ENCODE measurements at places on chromosomes 1 and 21. TPM values are rescaled to one million over a fixed set of nuclear protein-coding genes. Genes with fewer than 3 reads are reported as not detected.

GRCh38 chr1:59997479-59998115 is 71.0 kb upstream of the CYP2J2 start:
- H3K4me3 ChIP-seq, result no peak overlapping the region
- no peak overlapping the region for H3K27ac ChIP-seq
- no peak for DNase-seq
- no peaks in the 10 kb centered on the region for H3K27me3 ChIP-seq
- H3K36me3 ChIP-seq, result no peaks in the 10 kb centered on the region

DNA sequence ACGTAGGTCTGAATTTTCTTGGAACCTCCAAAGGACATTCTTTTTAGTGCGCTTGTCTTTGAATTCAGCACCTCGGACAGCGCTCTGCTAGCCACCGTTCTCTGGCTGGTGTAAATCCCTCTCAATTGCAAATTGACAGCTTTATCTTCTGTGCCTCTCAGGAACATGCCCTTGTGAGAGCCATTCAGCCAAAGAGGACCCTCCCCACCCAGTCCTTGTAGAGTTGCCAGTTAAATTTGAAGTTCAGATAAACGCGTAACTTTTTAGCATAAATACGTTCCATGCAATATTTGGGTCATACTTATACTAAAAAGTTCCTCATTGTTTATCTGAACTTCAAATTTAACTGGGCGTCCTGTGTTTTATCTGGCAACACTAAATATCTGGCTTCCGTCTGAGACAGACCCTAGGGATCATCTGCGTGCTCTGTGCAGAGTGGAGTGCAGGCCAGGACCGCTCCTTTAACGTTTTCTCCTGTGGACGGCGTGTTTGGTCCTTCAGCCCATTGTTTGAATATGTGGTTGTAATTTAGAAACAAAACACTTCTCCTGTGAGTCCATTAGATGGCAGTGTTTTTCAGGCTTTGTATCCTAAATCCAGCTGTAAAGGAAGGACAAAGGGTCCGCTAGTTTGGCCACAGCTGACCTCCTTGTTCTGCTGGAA is 7.0 kb downstream of the KCNAB2 start:
- H3K27me3 ChIP-seq, result no peaks in the 10 kb centered on the region
- no peak overlapping the region for H3K27ac ChIP-seq
- H3K36me3 ChIP-seq, result no peaks in the 10 kb centered on the region
- H3K4me3 ChIP-seq, result no peak overlapping the region
- peak; percentile 84 for DNase-seq
- peaks cover 6% of the 10 kb centered on the region for H3K4me1 ChIP-seq

- H3K4me1 ChIP-seq, result no peaks in the 10 kb centered on the region
- H3K4me3 ChIP-seq, result no peak overlapping the region
- H3K36me3 ChIP-seq, result no peaks in the 10 kb centered on the region
- H3K27me3 ChIP-seq, result no peaks in the 10 kb centered on the region
- no peak for DNase-seq
Measured at GRCh38 chr1:100164702-100165101, 13.4 kb downstream of the LRRC39 start.

DNA sequence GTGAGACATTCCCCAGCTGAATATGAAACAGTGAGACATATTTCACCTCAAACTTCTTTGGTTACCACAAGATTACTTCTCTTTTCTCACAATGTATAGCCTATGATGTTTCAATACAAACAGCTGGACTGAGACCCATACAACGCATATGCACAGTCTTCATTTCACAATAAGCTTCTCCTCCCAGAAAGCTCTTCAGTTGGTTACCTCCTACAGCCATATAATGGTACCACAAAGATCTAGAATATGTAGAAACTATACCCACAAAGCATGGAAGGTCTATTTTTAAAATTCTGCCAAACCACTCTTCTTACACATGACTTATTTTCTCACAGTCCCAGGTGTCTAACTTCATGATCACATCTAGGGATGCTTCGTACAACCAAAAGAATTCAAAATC is 70.8 kb downstream of the JAK1 start:
- H3K27ac ChIP-seq, result no peak overlapping the region
- no peak for DNase-seq
- H3K36me3 ChIP-seq, result no peaks in the 10 kb centered on the region

DNA sequence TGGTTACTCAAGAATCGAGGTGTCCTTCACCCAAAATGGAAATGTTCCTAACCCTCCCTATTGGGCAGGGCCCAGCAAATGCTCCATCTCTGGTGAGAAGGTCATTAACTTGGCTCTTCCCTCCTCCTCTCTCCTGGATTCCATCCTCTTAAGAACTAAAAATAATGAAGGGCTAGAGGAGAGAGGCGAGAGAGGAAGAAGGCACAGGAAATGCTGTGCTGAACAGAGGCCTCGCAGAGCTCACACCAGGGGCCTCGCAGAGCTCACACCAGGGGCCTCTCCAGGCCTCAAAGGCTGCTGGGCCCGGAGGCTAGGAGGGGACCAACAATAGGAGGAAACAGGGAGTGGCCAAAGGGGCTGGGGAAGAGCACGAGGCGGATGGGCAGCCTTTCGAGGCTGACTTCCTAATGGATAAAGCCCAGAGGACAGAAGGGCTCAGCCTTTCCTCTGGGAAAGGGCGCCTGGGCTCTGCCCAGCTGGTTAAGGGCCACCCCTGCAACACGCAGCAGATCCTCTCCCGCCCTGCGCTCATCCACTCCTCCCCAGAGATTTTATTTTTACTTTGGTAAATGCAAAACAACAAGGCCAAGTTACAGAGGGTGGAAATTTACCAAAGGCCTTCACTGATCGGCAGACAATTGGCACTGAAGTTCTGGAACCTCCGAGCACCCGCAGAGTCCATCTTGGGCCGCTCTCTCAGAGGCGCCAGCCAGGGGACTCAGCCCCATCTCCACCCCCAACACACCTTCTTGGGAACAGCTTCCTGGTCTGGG is 78.5 kb downstream of the ITPKB start:
- peak overlapping the region; percentile 66 for H3K27ac ChIP-seq
- no peak overlapping the region for H3K4me3 ChIP-seq
- no peak for DNase-seq
- no peaks in the 10 kb centered on the region for H3K27me3 ChIP-seq
- H3K36me3 ChIP-seq, result no peaks in the 10 kb centered on the region

DNA sequence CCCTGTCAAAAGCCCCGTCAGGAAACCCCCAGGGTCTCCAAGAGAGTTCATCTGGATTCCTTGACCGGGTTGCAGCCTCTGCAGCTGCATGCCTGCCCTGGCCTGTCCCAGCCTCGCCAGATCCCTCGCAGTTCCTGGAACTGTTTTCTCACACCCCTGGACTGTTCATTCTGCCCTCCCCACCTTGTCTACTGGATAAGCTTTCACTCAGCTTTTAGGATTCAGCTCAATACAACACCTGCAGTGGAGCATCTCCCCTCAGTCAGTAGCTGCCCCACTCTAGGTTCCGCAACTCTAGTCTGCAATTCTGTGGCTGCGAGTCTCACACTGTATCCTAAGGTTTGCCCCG is 67.2 kb downstream of the FAM163A start:
- no peak for DNase-seq
- no peaks in the 10 kb centered on the region for H3K36me3 ChIP-seq
- no peak overlapping the region for H3K4me3 ChIP-seq
- H3K27me3 ChIP-seq, result no peaks in the 10 kb centered on the region
- H3K4me1 ChIP-seq, result peaks cover 9% of the 10 kb centered on the region
- H3K27ac ChIP-seq, result no peak overlapping the region

DNA sequence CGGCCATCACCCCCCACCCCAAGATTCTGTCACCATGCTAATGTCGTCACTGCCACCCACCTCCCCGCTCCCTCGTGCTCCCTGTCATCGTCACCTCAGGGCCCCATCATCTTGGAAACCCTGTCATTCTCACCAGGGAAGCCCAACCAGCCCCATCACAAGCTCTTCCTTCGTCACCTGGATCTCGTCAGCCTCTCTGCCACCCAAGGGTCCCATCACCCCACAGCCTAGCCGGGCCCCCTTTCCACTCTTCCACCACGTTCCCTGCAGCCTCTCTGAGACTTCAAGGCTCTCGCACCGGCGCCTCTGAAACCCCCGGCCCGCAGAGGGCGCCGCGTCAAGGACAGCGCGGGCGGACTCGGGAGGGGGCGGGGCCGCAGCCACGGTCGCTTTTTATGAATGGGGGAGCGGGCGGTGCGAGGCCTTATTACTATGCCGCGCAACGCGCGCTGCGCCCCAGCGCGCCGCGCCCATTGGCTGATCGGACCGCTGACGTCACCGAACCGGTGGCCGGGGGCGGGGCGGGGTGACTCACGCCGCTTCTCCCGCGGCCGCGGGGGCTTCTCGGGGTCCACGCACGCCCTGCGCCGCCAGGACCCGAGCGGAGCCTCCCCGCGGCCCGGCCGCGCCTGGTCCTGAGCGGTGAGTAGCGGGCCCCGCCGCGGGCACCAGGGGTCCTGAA is at the start of gene GPR3:
TSS of gene GPR3 (plus strand) at position 527 of the 682 bp plus-strand sequence. CDS start 1,177 bp downstream, outside the sequence.
- H3K4me3 ChIP-seq, result peak within 1 kb of the TSS; percentile 57
- no peak within 1 kb of the TSS for H3K27ac ChIP-seq
- DNase-seq, result peak; percentile 90
- no peaks in the 10 kb centered on the region for H3K36me3 ChIP-seq
- H3K27me3 ChIP-seq, result no peaks in the 10 kb centered on the region

- H3K27me3 ChIP-seq, result no peaks in the 10 kb centered on the region
- no peak overlapping the region for H3K27ac ChIP-seq
- DNase-seq, result no peak
- no peak overlapping the region for H3K4me3 ChIP-seq
Measured at GRCh38 chr1:153447498-153448170, 12.8 kb downstream of the S100A7 start.

DNA sequence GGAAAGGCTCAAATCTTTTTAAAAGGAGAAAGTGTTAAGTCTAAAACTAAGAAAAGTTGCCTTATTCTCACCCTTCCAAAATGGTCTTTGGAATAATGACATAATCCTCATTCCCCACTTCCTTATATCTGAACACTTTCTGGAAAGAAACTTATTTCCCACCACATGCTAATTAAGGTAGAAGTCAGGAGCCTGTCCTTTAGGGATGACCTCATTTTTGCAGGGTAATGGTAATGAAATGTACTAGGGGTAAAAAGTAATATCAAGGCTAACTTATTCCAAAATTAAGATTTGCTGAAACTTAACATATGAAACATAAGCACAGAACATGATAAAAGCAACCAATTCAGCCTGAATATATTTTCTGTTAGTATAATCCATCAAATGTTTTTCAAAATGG is 29.4 kb upstream of the C1orf185 start:
- DNase-seq, result no peak
- H3K36me3 ChIP-seq, result no peaks in the 10 kb centered on the region
- no peak overlapping the region for H3K27ac ChIP-seq
- no peaks in the 10 kb centered on the region for H3K4me1 ChIP-seq
- no peak overlapping the region for H3K4me3 ChIP-seq

DNA sequence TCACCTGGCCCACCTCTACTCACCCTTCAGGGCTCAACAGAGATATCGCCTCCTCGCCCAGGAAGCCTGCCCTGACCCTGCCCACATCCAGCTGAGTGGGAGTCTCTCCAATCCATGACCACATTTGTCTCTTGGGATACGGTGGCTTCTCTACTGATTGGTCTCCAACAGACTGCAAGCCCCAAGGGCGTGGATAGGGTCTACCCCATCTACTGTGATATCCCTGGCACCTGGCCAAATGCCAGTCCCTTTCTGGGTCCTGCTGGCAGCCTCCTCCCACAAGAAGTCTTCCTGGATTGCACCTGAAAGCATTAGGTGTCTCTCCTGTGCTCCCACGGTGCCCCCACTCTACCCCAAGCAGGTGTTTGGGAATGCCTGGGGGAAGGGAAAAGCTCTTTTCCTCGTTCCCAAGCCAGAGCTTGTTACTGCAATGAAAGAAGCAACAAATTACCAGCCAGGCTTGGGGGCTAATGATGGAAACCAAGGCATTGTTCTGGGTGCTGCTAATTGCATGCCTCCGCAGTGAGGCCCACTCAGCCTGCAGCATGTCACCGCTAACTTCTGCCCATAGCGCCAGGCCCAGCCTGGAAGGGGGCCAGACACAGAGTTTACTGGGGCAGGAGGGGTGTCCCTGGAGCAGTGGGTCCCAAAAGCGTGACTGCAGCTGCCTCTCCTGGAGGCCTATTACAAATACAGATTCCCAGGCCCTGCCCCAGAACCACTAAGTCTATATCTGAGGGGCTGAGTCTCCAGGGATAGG is 90.7 kb upstream of the IFFO2 start:
- H3K4me3 ChIP-seq, result no peak overlapping the region
- no peaks in the 10 kb centered on the region for H3K36me3 ChIP-seq
- H3K4me1 ChIP-seq, result peaks cover 10% of the 10 kb centered on the region
- no peaks in the 10 kb centered on the region for H3K27me3 ChIP-seq
- no peak overlapping the region for H3K27ac ChIP-seq

- no peaks in the 10 kb centered on the region for H3K36me3 ChIP-seq
- DNase-seq, result no peak
- no peak overlapping the region for H3K27ac ChIP-seq
- H3K4me3 ChIP-seq, result no peak overlapping the region
Measured at GRCh38 chr21:28683982-28684752, 308.5 kb downstream of the LTN1 start.

The PTPN22 gene
- total RNA-seq, result 12.4 TPM

The PRDM16 gene
- 5.5 TPM for total RNA-seq

DNA sequence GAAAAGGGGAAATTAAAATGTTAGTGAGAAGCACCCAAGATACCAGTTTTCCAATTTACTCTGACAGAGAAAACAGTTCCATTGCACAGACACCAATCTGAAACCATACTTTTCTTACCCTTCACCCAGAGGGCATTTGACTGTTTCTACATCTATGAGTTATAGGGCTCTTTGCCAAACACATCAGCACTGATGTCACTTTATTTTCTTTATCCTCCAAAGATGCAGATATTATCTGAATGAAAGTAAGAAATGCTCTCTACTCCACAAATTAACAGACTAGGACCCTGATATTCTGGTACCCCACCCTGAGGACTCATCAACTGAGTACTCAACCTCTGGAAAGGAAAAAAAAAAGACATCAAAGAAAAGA is 24.2 kb upstream of the PEX19 start:
- DNase-seq, result no peak
- no peaks in the 10 kb centered on the region for H3K27me3 ChIP-seq
- H3K4me1 ChIP-seq, result no peaks in the 10 kb centered on the region
- no peak overlapping the region for H3K4me3 ChIP-seq
- no peak overlapping the region for H3K27ac ChIP-seq
- peaks cover 100% of the 10 kb centered on the region for H3K36me3 ChIP-seq

GRCh38 chr1:61230523-61230922 is 148.2 kb downstream of the NFIA start:
- H3K36me3 ChIP-seq, result no peaks in the 10 kb centered on the region
- DNase-seq, result peak; percentile 63
- H3K4me3 ChIP-seq, result no peak overlapping the region

DNA sequence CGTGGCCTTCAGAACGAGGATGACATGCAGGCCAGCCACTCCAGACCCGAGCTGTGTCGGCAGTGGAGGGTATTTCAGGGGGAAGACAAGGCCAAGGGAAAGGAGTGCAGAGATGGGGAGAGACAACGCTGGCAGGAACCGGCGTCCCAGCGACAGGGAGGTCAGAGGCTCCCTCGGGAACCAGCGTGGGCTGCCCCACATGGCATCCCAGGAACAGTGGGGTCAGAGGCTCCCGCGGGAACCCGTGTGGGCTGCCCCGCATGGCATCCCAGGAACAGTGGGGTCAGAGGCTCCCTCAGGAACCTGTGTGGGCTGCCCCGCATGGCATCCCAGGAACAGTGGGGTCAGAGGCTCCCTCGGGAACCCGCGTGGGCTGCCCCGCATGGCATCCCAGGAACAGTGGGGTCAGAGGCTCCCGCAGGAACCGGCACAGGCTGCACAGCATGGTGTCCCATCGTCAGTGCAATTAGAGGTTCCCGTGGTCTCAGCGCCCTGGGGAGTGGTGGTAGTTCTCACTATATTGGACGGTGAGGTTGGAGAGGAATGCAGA is 43.0 kb downstream of the SLC19A1 start:
- H3K4me3 ChIP-seq, result no peak overlapping the region
- H3K27me3 ChIP-seq, result no peaks in the 10 kb centered on the region
- DNase-seq, result no peak
- no peaks in the 10 kb centered on the region for H3K4me1 ChIP-seq
- H3K36me3 ChIP-seq, result peaks cover 12% of the 10 kb centered on the region
